Activated T-helper 17 cell treated with anti-CD3 and anti-CD28 coated beads, Interleukin-2, amount 50 U/mL, for 72 hours (primary cell): ENCODE measurements at places on chromosomes 1 and 21. TPM values are rescaled to one million over a fixed set of nuclear protein-coding genes. Genes with fewer than 3 reads are reported as not detected.

LCE1E gene
- not detected for total RNA-seq

HSPA6 gene
- total RNA-seq: 0.41 TPM

FGR gene
- not detected for total RNA-seq

- no peak for ATAC-seq
These were observed 109.9 kb upstream of the CXADR start for GRCh38 chr21:17402937-17403336.

- ATAC-seq: peak; percentile 68
These were observed 28.2 kb upstream of the SLC30A1 start for GRCh38 chr1:211606914-211607753.

GRCh38 chr1:67682659-67683197 lies 2.3 kb upstream of the GADD45A start:
- ATAC-seq: no peak
